ENCODE measurements at places on chromosomes 7 and 10.
A peak's percentile ranks its signal among the peaks of the same experiment; 100 is the strongest.

DNA sequence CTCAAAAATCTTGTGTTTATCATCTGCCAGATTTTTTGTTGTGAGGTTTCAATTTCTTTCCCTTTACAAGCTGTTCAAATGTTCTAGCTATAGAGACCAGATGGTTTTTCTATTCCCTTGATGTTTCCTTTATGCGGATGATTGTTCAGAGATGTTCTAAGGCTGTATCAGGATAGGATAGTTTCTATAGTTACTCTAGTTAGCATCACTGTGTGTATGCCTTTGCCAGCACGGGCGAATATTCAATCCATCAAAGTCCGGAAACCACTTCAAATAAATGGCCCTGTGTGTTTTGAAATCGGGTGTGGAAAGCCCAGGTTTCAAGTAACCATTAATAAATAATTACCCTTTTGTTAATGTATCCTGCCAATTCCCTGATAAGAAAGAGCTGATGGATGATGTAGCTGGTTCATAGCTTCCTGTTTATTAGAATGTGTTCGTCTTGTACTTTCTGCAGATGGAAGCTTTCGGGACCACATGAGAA is 149.8 kb upstream of the PRKCQ start:
- DNase-seq = no peak

DNA sequence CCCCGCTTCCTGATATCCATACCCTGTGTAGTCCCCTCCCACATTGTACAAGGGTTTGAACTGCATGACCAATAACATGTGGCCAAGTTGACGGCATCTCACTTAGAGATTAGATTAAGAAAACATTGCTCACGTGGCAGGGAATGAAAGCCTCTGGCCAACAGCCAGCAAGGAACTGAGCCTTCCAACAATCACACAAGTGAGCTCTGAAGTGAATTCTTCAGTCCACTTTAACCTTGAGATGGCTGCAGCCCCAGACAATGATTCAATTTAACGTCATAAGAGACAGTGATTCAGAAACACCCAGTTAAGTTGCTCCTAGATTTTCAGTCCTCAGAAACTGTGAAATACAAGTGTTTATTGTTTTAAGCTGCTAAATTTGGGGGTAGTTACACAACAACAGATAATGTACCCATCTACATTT is 165.9 kb upstream of the PLXNA4 start:
- DNase-seq = peak; percentile 74

GRCh38 chr7:155352076-155352752 is 54.5 kb downstream of the INSIG1 start:
- DNase-seq = no peak

- DNase-seq = no peak
These were observed 42.3 kb downstream of the NOC3L start for GRCh38 chr10:94320285-94320914.

GRCh38 chr10:121240011-121240410 is 358.2 kb downstream of the FGFR2 start:
- DNase-seq = no peak

DNA sequence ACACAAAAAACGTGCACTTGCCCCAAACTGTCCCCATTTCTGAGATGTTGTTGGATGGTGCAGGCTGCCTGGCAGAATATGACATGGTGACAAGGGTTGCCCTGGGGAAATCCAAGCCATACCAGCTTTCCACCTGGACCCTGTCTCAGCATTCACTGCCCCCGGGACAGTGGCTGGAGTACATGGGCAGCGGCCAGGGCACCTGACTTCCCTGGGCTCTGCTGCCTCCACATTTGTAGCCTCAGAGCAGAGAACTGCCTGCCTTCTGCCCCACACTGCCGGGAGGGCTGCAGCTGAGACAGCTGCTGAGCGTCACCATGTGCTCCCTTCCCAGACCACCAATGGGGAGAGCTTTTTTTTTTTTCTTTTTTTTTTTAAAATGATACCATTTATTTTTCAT is 222.9 kb upstream of the ZNF32 start:
- DNase-seq = no peak

- DNase-seq = no peak
These were observed 306.8 kb downstream of the CNTNAP2 start for GRCh38 chr7:146423446-146423845.

- peak; percentile 17 for DNase-seq
These were observed 2.6 kb downstream of the ST7 start for GRCh38 chr7:116955801-116956476.

DNA sequence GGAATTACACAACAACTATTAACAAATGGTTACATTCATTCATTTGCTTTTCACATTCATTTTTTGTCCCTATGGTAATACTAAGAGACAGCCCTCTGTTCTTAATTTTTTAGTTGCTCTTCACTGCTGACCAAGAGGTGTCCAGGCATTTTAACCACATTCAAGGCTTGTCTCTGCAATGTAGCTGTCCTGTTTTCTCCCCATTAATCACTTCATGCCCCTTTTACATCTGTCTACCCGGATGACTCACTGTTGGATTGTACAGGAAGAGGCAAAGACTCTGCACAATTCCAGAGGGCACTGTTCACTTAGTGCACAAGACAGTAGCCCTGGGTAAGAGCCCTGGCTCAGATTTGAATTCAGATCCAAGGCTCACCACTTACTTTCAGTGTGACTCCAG is 168.5 kb downstream of the NOC3L start:
- no peak for DNase-seq

DNA sequence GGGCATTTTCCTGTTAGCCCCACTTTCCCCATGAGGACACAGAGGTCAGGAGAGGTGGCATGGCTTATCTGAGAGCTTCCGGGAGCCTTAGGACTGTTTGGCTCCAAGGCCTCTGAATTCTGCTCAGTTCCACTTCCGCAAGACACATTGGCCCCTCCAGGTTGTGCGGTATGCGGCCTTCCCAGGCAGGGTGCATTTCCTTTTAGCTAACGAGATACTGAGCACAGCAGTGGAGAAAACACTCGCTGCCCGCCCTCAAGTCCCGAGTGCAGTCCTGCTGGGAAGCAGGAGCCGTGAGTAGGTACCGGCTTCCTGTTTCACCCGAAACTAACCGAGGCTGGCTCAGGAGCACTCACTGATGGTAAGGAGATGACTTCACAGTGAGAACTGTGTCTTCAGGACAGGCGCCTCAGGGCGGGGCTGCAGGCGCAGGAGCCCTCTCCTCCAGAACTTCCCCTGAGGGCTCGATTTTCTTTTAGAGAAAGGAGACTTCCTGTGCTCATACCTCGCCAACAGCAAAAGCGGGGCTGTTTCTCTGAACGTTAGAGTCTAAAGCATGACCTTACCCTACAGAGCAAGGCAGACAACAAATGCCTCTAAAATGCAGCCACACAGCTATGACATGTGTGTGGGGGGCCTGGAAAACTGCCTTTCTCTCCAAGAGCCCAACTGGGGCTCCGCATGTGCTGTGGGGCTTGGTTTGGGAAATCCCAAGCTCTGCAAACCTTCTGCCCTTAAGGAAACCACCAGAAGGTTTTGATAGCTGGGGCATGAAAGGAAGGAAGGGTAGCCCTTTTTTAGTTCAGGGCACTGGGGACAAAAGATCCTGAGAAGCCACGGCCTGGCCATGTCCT is 25.9 kb downstream of the RGS10 start:
- DNase-seq = no peak

GRCh38 chr7:22426463-22427094 is 69.6 kb upstream of the RAPGEF5 start:
- no peak for DNase-seq

GRCh38 chr7:64997927-64998391 is 7.1 kb upstream of the ZNF117 start:
- no peak for DNase-seq

DNA sequence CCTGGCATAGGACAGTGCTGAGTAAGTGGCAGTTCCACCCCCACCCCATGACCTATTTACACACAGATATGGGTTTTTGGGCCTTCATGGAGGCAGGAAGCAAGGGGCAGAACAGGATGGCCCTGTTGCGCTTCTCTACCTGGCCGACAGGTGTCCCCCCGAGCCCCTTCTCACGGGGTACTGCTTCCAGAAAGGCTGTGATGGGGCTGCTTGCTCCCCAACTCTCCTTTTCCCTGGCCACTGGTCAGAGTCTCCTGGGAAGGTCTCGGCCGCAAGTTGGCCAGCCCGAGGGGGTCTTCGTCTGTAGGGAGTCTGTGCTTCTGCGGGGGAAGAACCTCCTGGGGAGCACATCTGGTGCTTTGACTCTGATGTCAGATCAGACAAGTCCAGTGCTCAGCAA is 139.8 kb upstream of the TNS3 start:
- DNase-seq = no peak

DNA sequence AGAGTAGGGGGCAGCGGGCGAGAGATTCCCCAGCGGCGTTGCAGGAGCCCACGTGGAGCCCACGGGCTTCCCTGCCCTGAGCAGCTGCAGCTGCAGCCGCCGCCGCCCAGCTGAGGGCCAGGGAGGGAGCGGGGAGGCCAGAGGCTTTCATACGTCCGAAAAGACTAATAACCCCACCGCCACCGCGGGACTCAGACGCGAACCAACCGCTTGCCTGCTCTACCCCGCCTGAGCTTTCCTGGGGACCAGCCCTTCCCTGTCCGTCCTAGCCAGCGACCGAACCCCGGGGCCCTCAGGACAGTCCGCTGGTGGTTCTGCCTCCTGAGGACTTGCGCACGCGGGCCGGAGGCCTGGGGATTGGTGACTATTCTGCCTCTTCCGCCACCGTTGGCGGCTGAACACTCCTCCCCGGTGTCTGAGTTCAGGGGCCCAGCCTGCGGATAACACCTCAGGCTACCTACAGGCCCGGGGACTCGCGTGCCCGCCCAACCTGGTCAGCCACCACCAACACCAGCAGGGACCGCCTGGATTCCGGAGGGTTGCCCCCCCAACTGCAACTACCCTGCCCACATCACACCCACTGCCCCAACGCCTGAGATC is 18.4 kb downstream of the IFT22 start:
- no peak for DNase-seq

DNA sequence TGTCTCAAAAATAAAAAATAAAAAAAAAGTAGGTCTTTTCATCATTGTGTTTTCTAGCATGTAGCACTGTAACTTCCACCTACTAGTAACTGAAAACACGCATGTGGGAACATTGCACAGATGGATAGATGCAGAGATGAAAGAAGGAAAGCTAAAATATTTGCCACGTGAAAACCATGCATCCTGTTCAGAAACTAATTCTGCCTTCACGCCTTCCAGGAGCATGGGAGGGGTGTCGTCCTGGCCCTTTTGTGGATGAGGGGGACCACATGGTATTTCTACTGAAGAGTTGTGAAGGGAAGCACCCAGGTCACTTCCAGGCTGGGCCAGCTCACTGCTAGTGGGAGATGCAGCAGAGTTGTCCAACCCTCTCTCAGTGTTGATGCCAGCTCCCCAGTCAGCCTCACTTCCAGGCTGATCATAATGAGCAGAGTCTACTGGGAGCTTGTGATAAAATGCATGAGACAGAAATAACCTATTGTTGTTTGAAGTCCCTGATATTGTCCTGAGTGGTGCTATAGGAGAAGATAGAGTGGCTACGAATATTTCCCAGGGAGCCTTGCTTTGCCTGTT is 287.1 kb upstream of the CELF2 start:
- DNase-seq = no peak

DNA sequence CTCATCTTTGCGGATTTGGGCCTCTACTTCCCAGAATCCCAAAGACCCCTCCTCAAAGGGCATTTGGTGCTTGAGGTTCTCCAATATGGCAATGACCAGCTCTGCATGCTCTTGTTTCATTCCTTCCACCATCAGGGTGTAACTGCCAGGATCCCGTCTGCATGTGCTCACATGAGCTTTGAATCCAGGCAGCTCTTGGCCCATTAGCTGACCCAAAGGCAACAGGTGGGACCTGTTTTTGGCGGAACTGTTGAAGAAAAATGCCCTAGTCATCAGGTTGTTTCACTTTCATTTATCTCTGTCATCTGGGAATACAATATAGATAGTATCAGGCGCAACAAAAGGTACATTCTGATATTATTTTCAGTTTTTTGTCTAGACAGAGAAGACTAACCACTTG is 159.1 kb upstream of the TCF7L2 start:
- DNase-seq = no peak

DNA sequence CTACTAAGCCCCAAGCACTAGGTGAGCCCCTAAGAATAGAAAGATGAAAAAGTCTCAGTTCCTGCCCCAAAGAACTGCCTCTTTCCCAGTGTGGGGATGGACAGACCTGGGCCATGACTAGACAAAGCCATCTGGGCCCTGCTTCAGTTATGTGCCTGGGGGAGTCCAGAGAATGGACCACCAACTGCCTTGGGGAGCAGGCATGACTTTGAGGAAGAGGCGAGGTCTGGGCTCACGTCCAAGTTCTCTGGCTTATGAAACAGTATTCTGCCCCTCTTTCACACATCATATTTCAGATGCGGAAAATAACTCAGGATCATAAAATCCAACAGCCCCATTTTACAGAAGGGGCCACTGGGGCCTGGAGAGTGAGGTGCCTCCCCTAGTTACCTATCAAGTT is 80.3 kb downstream of the PLXNA4 start:
- DNase-seq = no peak

GRCh38 chr10:3834404-3834803 is 49.4 kb upstream of the KLF6 start:
- no peak for DNase-seq

DNA sequence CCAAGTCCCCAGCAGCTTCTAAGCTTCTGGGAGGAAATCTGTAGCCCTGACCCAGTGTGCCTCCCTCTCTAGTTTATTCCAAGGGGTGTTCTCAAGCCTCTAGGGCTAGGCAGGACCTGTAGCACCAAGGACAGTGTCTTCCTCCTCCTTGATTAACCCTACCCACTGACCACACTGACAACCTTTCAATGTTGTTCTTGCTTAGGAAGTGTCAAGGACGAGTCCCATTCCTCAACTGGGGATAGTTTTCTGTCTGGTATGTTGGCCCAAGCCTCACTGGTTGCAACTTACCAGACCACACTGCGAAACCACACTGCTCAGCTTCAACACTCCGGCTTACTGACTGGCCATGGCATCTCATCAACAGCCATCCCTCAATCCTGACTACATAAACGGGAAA is 100.0 kb downstream of the RNF216 start:
- no peak for DNase-seq

Measured in retinal pigment epithelial cell (primary cell).